ENCODE measurements at places on chromosomes 5 and 9.
A peak's percentile ranks its signal among the peaks of the same experiment; 100 is the strongest.

DNA sequence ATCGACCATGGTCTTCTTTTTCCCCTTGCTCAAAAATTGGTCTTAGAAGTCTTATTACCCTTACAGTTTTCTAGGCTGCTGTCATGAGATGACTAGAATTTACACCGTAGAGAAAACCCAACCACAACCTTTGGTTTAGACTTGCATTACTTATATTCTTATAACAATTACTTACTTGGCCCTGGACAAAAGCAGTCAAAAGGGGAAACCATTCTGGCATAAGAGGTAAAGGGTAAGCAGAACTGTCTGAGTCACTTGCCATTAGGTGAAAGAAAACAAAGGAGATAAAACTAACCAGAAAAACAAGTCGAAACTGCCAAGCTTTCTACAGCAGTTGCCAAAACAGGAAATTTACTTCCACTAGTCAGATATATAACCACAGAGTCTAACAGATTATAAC, 17.9 kb downstream of the TMEM245 start:
- DNase-seq: peak; percentile 81

- no peak for DNase-seq
These were observed 715.5 kb upstream of the PTPRD start for GRCh38 chr9:11328326-11328725.

DNA sequence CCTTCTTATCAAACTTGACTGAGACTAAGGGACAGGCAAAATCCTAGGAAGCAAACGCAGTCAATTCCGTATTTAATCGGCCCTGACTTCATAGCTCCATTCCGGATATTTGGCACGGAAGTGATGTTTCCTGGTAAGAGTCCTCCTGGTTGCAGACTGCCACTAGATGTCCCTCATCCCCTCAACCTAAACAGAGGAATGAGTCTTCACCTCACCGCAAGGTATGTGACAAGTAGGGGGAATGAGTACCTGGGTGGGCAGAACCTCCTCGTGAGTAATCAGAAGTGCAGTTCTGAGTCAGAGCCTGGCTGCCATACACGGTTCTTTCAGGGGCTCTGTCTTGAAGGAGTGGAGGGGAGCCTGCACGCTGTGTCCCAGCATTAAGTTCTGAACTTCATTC, 173.6 kb downstream of the MUSK start:
- DNase-seq: no peak

- peak; percentile 40 for DNase-seq
These were observed 1.3 kb downstream of the ADAMTS6 start for GRCh38 chr5:65480306-65480865.

Data from common myeloid progenitor, CD34-positive (primary cell).